ENCODE measurements at places on chromosomes 4 and X. TPM values are rescaled to one million over a fixed set of nuclear protein-coding genes. Genes with fewer than 3 reads are reported as not detected.

GRCh38 chr4:16351161-16351560 is 124.9 kb upstream of the TAPT1 start:
- no peaks in the 10 kb centered on the region for H3K36me3 ChIP-seq
- H3K4me3 ChIP-seq, result no peak overlapping the region
- no peak overlapping the region for H3K27ac ChIP-seq
- H3K4me1 ChIP-seq, result no peaks in the 10 kb centered on the region
- DNase-seq, result no peak
- H3K27me3 ChIP-seq, result peaks cover 7% of the 10 kb centered on the region

GRCh38 chr4:138562544-138562991 is 320.4 kb upstream of the SLC7A11 start:
- H3K4me3 ChIP-seq, result no peak overlapping the region
- H3K4me1 ChIP-seq, result no peaks in the 10 kb centered on the region
- H3K36me3 ChIP-seq, result no peaks in the 10 kb centered on the region
- no peak overlapping the region for H3K27ac ChIP-seq

- H3K27ac ChIP-seq, result peak overlapping the region; percentile 13
- no peaks in the 10 kb centered on the region for H3K36me3 ChIP-seq
- peaks cover 2% of the 10 kb centered on the region for H3K27me3 ChIP-seq
- peaks cover 22% of the 10 kb centered on the region for H3K4me1 ChIP-seq
- H3K4me3 ChIP-seq, result no peak overlapping the region
Measured at GRCh38 chr4:76055016-76055415, 19.1 kb upstream of the CXCL11 start.

The TIMP1 gene
- total RNA-seq, result 68.5 TPM

DNA sequence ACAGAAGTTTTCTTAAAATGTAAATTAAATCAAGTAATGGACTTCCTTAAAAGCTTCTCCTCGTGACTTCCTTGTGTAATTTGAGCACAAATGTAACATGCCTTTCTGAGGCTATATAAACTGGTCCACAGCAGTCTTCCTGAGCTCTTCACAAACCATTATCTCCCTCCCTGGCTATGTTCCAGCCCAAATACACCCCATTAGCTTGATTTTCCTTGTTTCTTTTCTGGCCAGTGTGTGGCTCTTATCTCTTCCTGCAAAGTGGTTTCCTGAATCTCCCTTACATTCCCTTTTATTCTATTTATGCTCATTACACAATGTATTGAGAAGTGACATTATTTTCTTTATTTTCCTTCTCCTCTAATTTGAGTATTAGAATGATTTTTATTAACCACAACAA is 1085.3 kb upstream of the PCDH10 start:
- no peaks in the 10 kb centered on the region for H3K4me1 ChIP-seq
- H3K36me3 ChIP-seq, result no peaks in the 10 kb centered on the region
- no peak for DNase-seq
- H3K4me3 ChIP-seq, result no peak overlapping the region

DNA sequence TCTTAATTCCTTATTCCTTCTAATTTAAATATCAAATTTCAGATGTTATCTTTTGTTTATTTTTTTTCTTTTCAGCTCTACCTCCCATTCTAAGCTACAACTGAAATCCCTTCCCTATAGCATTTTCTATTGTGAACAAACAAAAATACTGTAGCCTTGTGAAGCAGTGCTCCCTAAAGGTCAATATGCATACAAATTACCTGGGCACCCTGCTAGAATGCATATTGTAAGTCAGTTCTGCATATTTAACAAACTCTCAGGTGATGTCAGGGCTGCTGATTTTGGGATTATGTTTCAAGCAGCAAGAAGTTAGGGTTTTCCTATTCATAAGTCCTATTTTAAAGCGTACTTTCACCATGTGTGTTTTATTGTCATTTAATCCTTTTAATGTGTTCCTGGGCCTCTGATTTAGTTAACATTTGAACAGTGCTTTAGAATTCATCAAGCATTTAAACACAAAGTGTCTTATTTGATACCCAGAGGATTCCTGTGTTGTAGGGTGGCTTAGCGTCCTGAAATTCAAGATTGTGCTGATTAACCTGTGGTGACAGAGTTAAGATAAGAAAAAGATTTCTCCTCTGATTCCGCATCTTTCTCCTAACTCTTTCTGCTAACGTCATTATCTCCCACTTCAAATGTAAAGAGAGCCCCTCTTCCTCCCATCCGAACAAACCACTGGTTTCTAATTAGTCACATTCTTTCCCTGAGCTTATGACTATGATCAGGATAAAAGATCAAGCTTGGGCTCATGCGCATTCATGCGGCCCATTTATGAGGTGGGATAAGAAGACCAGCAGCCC is 221.3 kb downstream of the ANK2 start:
- H3K4me1 ChIP-seq, result no peaks in the 10 kb centered on the region
- H3K36me3 ChIP-seq, result no peaks in the 10 kb centered on the region
- H3K4me3 ChIP-seq, result no peak overlapping the region
- DNase-seq, result no peak

GRCh38 chrX:107199491-107199890 is 6.7 kb downstream of the NUP62CL start:
- H3K27me3 ChIP-seq, result no peaks in the 10 kb centered on the region
- H3K36me3 ChIP-seq, result no peaks in the 10 kb centered on the region
- no peaks in the 10 kb centered on the region for H3K4me1 ChIP-seq
- H3K27ac ChIP-seq, result no peak overlapping the region
- no peak overlapping the region for H3K4me3 ChIP-seq

- no peaks in the 10 kb centered on the region for H3K4me1 ChIP-seq
- DNase-seq, result no peak
- H3K36me3 ChIP-seq, result no peaks in the 10 kb centered on the region
- peaks cover 2% of the 10 kb centered on the region for H3K27me3 ChIP-seq
- no peak overlapping the region for H3K27ac ChIP-seq
Measured at GRCh38 chr4:124276461-124276860, 436.1 kb downstream of the ANKRD50 start.

GRCh38 chr4:4585012-4585670 is 43.3 kb upstream of the STX18 start:
- H3K4me1 ChIP-seq, result no peaks in the 10 kb centered on the region
- no peak overlapping the region for H3K27ac ChIP-seq
- no peaks in the 10 kb centered on the region for H3K27me3 ChIP-seq
- no peak overlapping the region for H3K4me3 ChIP-seq
- H3K36me3 ChIP-seq, result peaks cover 6% of the 10 kb centered on the region

DNA sequence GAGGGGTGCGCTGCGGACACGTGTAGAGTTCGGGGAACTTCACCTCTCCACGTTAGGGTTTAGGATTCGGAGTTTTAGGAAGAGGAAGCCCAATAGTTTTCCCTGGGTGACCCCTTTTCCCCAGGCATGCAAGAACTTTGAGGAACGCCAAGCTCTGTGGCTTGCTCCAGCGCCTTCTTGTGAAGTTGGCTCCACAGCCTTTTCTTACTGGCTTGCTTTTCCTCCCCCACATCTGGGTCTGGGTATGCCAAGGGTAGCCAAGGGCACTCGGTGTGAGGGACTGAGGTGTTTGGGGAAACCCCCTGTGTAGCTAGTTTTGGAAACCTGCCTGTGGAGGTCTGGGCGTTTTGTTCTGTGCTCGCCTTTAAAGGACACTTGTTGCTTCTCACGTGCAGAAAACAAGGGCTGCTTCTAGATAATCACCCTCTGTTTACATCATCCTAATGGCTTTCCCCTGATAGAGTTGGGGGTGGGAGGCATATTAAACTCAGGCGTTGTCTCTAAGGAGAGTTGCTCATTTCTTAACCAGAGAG is 746 bp downstream of the EDNRA start:
- H3K36me3 ChIP-seq, result no peaks in the 10 kb centered on the region
- H3K4me1 ChIP-seq, result no peaks in the 10 kb centered on the region
- H3K27me3 ChIP-seq, result peaks cover 38% of the 10 kb centered on the region
- H3K27ac ChIP-seq, result no peak overlapping the region
- H3K4me3 ChIP-seq, result no peak overlapping the region

- H3K27me3 ChIP-seq, result no peaks in the 10 kb centered on the region
- H3K27ac ChIP-seq, result no peak overlapping the region
- H3K4me3 ChIP-seq, result no peak overlapping the region
- DNase-seq, result no peak
- H3K36me3 ChIP-seq, result no peaks in the 10 kb centered on the region
- H3K4me1 ChIP-seq, result peaks cover 34% of the 10 kb centered on the region
Measured at GRCh38 chr4:15413010-15413622, 14.7 kb upstream of the C1QTNF7 start.

DNA sequence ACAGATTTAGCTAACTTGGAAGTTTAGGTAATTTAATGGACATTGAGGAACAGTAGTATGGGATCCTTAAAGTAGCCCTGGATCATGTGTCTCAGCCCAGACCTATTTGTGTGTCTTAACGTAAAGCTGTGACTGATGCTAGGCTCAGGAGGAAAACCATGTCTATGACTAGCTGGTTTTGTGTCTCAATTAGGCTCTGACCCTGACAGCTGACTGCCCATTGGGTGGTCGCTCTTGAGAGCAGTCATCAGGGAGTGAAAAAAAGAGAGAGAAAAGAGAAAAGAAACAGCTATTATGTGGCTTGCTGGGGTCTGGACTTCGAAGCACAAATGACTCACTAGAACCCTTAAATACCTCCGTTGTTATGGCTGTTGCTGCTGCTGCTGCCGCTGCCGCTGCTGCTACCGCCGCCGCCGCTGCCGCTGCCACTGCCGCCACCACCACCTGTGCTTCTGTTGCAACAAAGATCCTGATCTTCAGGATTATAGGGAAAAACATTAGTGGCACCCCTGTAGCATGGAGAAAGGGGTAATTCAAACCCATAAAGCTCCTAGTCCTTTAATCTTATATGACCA is 70.7 kb downstream of the GSPT2 start:
- H3K4me1 ChIP-seq, result no peaks in the 10 kb centered on the region
- peaks cover 13% of the 10 kb centered on the region for H3K36me3 ChIP-seq
- H3K27me3 ChIP-seq, result no peaks in the 10 kb centered on the region
- no peak for DNase-seq
- no peak overlapping the region for H3K27ac ChIP-seq

- H3K36me3 ChIP-seq, result no peaks in the 10 kb centered on the region
- no peaks in the 10 kb centered on the region for H3K4me1 ChIP-seq
- no peak for DNase-seq
- no peak overlapping the region for H3K4me3 ChIP-seq
Measured at GRCh38 chr4:100417565-100417964, 100.3 kb downstream of the EMCN start.

DNA sequence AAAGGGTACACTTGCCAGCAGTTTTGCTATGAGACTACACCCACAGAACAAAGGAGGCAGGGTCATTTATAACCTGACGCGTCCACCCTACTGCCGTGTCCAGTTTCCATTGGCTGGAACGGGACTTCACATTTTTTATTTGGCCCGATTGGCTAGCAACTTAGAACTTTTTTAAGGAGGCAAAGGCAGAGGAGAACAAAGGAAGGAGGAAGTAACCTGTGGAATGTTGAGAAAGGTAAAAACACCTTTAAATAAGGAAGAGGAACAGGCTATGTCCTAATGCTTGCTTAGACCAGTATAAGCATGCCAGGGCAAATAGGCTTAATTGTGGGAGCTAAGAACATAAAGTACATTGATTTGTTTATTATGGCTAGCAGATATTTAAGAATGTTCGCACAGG is 18.7 kb downstream of the KDM6A start:
- no peaks in the 10 kb centered on the region for H3K27me3 ChIP-seq
- peaks cover 25% of the 10 kb centered on the region for H3K36me3 ChIP-seq
- no peak overlapping the region for H3K27ac ChIP-seq
- peaks cover 9% of the 10 kb centered on the region for H3K4me1 ChIP-seq
- no peak overlapping the region for H3K4me3 ChIP-seq
- DNase-seq, result no peak

The SYNPO2 gene
- 0.60 TPM for total RNA-seq

The GPR82 gene
- 0.37 TPM for total RNA-seq

The CRMP1 gene
- not detected for total RNA-seq

GRCh38 chrX:20217271-20217670 is 49.4 kb downstream of the RPS6KA3 start:
- H3K27me3 ChIP-seq, result no peaks in the 10 kb centered on the region
- H3K27ac ChIP-seq, result no peak overlapping the region
- H3K4me1 ChIP-seq, result peaks cover 32% of the 10 kb centered on the region
- peaks cover 30% of the 10 kb centered on the region for H3K36me3 ChIP-seq
- H3K4me3 ChIP-seq, result no peak overlapping the region
- no peak for DNase-seq

- H3K4me1 ChIP-seq, result peaks cover 13% of the 10 kb centered on the region
- H3K36me3 ChIP-seq, result no peaks in the 10 kb centered on the region
- no peak overlapping the region for H3K4me3 ChIP-seq
- peaks cover 14% of the 10 kb centered on the region for H3K27me3 ChIP-seq
Measured at GRCh38 chr4:110467400-110467799, 8.6 kb upstream of the ENPEP start.

GRCh38 chr4:47106561-47106960 is 75.2 kb downstream of the GABRB1 start:
- DNase-seq, result no peak
- H3K36me3 ChIP-seq, result no peaks in the 10 kb centered on the region
- H3K27me3 ChIP-seq, result no peaks in the 10 kb centered on the region
- H3K4me1 ChIP-seq, result no peaks in the 10 kb centered on the region
- no peak overlapping the region for H3K27ac ChIP-seq
- H3K4me3 ChIP-seq, result no peak overlapping the region

DNA sequence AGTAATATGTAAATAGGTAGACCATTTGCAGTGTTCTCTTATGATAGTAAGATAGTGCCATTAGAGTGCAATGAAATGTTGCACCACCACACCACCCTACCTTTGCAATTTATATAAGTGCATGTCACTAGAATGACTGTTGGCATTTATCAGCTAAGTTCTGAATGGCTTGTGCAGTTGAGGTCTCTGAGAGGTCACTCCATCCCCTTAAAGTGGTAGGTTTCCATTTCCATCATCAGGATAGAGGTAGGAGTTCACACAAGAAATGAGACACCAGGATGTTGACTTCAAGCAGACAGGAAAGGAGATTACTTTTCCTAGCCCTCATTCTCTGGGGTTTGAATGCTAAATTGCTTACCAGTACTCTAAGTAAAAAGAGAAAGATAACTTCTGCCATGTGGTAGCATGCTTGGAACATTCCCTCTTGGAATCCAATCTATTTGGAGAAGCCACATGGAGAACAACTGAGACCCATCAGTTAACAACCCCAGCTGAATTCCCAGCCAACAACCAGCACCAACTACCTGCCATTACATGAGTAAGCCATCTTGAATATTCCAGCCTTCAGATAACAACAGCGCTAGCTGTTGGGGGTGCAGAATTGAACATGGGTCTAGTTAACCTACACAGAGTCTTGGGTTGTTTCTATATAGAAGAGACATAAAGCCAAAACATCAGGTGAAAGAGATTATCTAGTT is 6.7 kb upstream of the LRBA start:
- DNase-seq, result no peak
- no peaks in the 10 kb centered on the region for H3K4me1 ChIP-seq
- no peaks in the 10 kb centered on the region for H3K36me3 ChIP-seq
- H3K27me3 ChIP-seq, result no peaks in the 10 kb centered on the region

- DNase-seq, result no peak
- H3K27ac ChIP-seq, result no peak overlapping the region
- H3K36me3 ChIP-seq, result no peaks in the 10 kb centered on the region
- no peaks in the 10 kb centered on the region for H3K27me3 ChIP-seq
- no peaks in the 10 kb centered on the region for H3K4me1 ChIP-seq
- no peak overlapping the region for H3K4me3 ChIP-seq
Measured at GRCh38 chrX:3526071-3526470, 179.6 kb upstream of the MXRA5 start.

GRCh38 chr4:139175646-139176301 is 1.2 kb downstream of the ELF2 start:
- H3K27ac ChIP-seq, result no peak overlapping the region
- H3K27me3 ChIP-seq, result peaks cover 24% of the 10 kb centered on the region
- peak overlapping the region; percentile 85 for H3K4me3 ChIP-seq

- no peak overlapping the region for H3K4me3 ChIP-seq
- peaks cover 4% of the 10 kb centered on the region for H3K4me1 ChIP-seq
- H3K27me3 ChIP-seq, result no peaks in the 10 kb centered on the region
- no peak for DNase-seq
- H3K36me3 ChIP-seq, result peaks cover 12% of the 10 kb centered on the region
Measured at GRCh38 chrX:124028182-124028581, 66.7 kb downstream of the STAG2 start.

Measured in activated CD8-positive, alpha-beta T cell treated with anti-CD3 and anti-CD28 coated beads, Interleukin-2, amount 10 ng/mL, durations not matched to agents 7 days and 5 days (primary cell).